Activated naive CD4-positive, alpha-beta T cell treated with Interleukin-2 at 50 U/mL for 16 hours (primary cell): ENCODE measurements at places on chromosomes 16 and 17.

- DNase-seq: no peak
Measured at GRCh38 chr17:71302721-71303549, 817.9 kb upstream of the SOX9 start.

DNA sequence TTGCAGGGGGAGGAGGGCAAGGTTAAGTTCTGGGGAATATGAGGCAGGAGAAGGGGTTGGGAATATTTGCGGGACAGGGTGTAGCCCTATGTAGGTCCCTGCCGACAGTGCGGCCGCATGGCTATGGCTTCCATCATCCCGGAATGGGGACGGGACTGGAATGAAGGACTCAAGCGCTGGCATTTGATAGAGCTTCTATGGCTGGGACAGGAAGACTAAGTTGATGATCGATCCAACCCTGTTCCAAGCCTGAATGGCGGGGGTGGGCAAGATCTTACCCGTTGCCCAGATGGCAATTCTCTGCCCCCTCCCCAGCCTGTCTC, 47.1 kb downstream of the SRCIN1 start:
- no peak for DNase-seq

- peak; percentile 4 for DNase-seq
Measured at GRCh38 chr16:19559242-19559910, 3.9 kb downstream of the VPS35L start.

- no peak for DNase-seq
Measured at GRCh38 chr17:81315885-81316391, 20.8 kb upstream of the SLC38A10 start.

DNA sequence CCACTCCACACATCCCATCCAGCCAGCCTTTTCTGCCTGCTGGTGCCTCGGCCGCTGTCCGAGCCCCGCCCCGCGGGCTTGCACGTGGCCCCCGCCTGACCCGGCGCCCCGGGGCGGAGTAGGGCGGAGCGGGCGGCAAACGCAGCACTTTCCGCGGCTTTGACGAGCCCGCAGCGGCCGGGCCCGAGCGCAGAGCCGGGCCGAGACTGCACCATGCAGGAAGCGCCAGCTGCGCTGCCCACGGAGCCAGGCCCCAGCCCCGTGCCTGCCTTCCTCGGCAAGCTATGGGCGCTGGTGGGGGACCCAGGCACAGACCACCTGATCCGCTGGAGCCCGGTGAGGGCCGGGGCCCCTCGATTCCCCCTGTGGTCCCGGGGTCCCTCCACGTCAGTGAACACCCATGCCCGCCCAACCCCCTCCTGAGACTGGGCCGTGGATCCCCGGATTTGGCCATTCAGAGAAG, at the start of gene HSF4:
TSS of gene HSF4 (plus strand) at position 147 of the 463 bp plus-strand sequence. CDS start at position 214, 67 bp downstream.
- DNase-seq: no peak
